ENCODE measurements at places on chromosomes 4 and X.

- DNase-seq = no peak
Measured at GRCh38 chrX:132463411-132463810, 25.4 kb downstream of the MBNL3 start.

- DNase-seq = no peak
Measured at GRCh38 chr4:130646886-130647285, 1550.9 kb downstream of the C4orf33 start.

DNA sequence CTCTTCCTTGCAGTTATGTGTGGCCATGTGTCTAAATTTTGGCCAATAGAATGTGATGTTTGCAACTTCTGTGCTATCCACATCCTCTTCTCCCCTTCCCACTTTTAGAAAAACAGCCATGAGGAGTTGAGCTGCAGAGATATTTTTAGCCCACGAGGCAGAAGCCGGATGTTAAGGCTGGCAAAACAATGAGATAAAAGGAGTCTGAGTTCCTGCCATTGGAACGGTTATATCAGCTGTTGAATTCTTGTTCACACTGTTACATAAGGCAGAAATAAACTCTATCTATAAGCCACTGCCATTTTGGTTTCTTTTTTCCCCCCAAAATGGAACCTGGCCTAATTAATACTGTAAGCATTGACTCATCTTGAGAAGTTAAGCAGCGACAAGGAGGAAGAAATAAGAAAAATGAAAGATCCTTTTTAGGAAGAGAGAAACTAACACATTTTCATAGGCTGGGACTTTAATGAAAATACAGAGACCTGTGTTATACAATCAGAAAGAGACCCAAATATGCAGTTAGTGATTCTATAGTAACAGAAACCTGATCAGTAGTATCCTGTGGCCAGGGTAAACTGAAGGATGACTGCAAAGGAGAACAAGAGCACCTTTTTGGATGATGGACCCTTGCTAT is 200.5 kb downstream of the INPP4B start:
- DNase-seq = no peak

GRCh38 chr4:37726666-37727065 is 40.5 kb upstream of the RELL1 start:
- no peak for DNase-seq

DNA sequence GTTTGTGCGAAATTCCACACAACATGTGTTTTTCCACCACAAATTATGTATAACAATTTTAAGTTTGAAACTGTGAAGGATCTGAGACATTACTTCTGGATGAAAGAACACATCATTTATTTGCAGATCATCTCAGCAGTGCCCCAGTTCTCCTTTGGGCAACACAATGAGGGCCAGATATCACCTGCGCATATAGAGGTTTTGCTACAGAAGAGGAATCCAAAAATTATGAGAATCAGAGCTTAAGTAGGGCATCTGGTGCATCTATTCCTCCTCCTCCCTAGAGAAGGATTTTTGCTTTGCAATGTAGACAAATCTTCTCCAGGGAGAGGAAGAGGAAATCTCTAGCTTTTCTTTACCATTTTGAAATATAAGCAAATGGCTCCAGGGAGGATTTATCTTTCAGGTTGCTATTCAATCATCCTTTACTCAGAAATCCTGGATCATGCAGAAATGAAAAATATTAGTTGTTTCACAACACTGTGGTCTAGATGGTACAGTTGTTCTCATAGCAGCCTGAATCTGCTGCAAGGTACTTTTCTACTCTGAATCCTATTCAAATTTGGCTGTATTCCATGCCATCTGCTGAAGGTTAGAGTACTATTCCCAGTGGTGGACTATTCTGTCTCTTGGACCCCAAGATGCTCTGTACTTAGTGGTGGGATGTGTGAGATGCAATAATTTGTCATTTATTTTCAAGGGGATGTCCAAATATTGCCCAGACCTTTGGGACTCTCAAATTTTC is 132.1 kb downstream of the SNCA start:
- DNase-seq = no peak

DNA sequence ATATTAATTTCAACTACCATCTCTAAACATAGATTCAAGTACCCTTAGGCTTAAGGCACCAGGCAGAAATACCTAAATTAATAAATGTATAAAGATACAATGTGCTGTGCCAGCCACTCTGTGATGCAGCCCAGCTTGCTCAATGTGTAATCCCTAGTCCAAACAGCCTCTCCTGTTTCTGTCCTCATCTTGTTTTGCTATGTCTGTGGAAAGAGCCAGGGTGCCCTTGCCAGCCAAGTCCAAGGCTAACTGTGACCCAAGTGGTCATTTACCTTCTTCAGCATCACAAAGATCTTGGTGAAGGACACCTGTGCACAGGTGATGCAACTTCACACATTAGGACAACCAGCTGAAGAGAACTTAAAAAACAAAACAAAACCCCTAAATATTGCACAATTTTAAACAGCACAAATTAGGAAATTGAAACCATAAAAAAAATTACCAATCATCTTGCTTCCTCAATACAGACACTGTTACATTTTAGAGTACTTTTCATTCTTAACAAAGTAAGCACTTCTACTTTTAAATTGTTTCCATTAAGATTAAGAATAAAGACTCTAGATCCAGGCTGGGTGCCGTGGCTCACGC is 89.6 kb downstream of the C4orf51 start:
- no peak for DNase-seq
